ENCODE measurements at places on chromosomes 5 and 9.
A peak's percentile ranks its signal among the peaks of the same experiment; 100 is the strongest.

DNA sequence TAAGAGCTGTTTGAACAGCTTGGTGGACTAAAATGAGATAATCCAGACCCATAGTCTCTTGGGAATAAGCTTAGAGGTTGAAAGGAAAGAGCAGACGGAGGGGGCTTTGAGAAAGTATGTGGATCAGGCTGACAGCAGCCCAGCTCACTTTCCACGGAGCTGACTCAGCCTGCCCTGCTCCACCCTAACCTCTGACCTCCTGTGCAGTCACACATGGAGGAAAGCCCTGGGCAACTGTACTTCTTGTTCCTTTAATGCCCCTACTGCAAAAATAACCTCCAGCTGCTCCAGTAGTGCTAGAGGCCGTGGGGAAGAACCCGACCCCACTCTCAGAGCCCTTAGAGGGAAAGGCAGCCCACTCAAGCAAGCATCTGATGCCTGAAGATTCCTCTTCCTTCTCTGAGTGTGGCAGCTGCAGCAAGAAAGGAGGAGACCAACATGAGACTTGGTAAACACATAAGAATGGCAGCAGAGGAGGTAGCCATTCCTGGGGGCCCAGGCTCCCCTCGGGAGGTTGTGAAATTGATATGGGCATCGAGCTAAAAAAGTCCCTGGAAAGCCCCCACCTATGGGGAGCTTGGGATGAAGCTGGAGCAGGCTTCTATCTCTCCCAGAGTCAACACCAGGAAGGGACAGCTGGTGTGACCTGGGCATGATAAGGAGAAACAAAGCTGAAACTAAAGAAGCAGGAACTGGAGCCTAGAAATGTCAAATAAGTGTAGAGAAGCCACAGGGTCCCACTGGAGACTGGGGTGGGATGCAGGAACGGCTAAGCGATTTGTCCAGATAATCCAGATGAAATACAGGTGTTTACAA is 204.3 kb downstream of the PIK3R1 start:
- no peak for DNase-seq

DNA sequence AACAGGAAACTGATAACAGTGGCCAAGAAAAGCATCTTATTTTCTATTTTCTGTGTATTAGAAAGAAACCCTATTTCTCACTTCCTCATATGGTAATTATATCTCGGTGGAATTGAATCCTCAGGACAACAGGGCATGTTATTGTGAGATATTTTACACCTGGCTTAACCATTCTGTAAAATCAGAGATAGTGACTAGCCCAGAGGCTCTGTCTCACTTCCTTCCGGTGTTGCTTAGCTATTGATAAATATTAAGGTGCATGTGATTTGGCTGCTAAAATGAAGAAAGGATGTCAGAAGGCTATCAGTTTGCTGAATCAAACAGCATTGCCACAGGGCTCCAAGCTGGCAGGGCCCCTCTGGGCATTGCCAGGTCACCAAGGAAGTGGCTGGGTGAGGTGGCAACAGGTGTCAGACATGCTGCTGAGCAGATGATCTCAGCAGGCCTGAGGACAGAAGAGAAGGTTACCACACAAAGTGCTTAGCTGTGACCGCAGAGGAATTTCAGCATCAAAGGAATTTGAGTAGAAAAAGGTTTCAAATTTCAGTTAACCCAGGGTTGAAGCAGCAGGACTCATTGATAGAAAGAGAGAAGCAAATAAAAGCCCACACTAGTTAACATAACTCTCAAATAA is 330.7 kb downstream of the PDE4D start:
- peak; percentile 91 for DNase-seq

- no peak for DNase-seq
Observed at GRCh38 chr5:24623031-24623430, 21.7 kb downstream of the CDH10 start.

- no peak for DNase-seq
Observed at GRCh38 chr5:31516802-31517201, 15.1 kb downstream of the DROSHA start.

GRCh38 chr5:78750281-78750680 is 101.7 kb upstream of the LHFPL2 start:
- DNase-seq = no peak

All from A549 (cell line).